Endothelial cell (in vitro differentiated cells): ENCODE measurements at places on chromosomes 4 and X. TPM values are rescaled to one million over a fixed set of nuclear protein-coding genes. Genes with fewer than 3 reads are reported as not detected.

DNA sequence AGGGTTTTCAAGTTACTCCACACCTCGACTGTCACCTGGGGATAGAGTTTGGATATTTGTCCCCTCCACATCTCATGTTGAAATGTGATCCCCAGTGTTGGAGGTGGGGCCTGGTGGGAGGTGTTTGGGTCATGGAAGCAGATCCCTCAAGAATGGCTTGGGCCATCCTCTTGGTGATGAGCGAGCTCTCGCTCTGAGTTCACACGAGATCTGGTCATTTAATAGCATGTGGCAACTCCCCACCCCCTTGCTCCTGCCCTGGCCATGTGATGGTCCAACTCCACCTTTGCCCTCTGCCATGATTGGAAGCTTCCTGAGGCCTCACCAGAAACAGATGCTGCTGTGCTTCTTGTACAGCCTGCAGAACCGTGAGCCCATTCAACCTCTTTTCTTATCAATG lies 8.3 kb downstream of the CTAG1A start:
- no peaks in the 10 kb centered on the region for H3K36me3 ChIP-seq
- no peak overlapping the region for H3K4me3 ChIP-seq
- H3K4me1 ChIP-seq = no peaks in the 10 kb centered on the region
- H3K27me3 ChIP-seq = peaks cover 1% of the 10 kb centered on the region
- DNase-seq = no peak

- H3K4me1 ChIP-seq = no peaks in the 10 kb centered on the region
- H3K4me3 ChIP-seq = no peak overlapping the region
- DNase-seq = no peak
- no peak overlapping the region for H3K27ac ChIP-seq
Measured at GRCh38 chrX:32269866-32270265, 941.5 kb downstream of the DMD start.

- no peaks in the 10 kb centered on the region for H3K36me3 ChIP-seq
- no peak for DNase-seq
- no peak overlapping the region for H3K4me3 ChIP-seq
- peaks cover 6% of the 10 kb centered on the region for H3K4me1 ChIP-seq
Measured at GRCh38 chrX:9352243-9352642, 112.6 kb upstream of the TBL1X start.

GRCh38 chrX:153527208-153527607 lies 9.8 kb downstream of the ATP2B3 start:
- no peaks in the 10 kb centered on the region for H3K4me1 ChIP-seq
- H3K36me3 ChIP-seq = no peaks in the 10 kb centered on the region
- DNase-seq = no peak
- no peak overlapping the region for H3K27ac ChIP-seq

GRCh38 chr4:123966990-123967769 lies 570.6 kb downstream of the SPRY1 start:
- no peaks in the 10 kb centered on the region for H3K4me1 ChIP-seq
- no peaks in the 10 kb centered on the region for H3K36me3 ChIP-seq
- no peak for DNase-seq
- H3K27me3 ChIP-seq = no peaks in the 10 kb centered on the region
- no peak overlapping the region for H3K27ac ChIP-seq

- H3K36me3 ChIP-seq = no peaks in the 10 kb centered on the region
- no peak overlapping the region for H3K4me3 ChIP-seq
- H3K27me3 ChIP-seq = no peaks in the 10 kb centered on the region
Measured at GRCh38 chr4:100240008-100240407, 49.7 kb upstream of the DDIT4L start.

DNA sequence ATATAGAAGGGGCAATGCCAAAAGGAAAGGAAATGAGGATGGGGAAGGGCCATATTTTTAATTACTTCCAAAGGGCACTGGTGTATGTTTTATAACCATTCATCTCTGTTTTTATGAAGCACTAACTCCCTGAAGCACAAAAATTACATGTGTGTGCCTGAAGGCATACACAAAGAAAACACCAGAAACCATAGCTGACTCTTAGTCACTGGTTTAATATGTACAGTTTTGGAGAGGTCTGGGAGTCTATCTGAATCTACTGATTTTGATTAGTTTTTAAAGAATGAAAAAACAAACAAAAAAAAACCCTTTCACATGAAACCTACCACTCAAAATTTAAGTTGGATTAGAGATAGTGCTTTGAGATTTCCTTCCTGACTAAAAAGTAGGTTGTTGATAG lies 438.7 kb downstream of the RPA4 start:
- H3K27ac ChIP-seq = no peak overlapping the region
- no peak overlapping the region for H3K4me3 ChIP-seq
- no peaks in the 10 kb centered on the region for H3K36me3 ChIP-seq
- peaks cover 1% of the 10 kb centered on the region for H3K27me3 ChIP-seq

GRCh38 chrX:2416851-2417604 lies 83.7 kb downstream of the DHRSX start:
- H3K4me1 ChIP-seq = no peaks in the 10 kb centered on the region
- H3K36me3 ChIP-seq = peaks cover 7% of the 10 kb centered on the region
- no peak for DNase-seq
- H3K27ac ChIP-seq = no peak overlapping the region
- H3K4me3 ChIP-seq = no peak overlapping the region

GRCh38 chrX:105191878-105192277 lies 28.6 kb downstream of the TEX13A start:
- no peaks in the 10 kb centered on the region for H3K27me3 ChIP-seq
- DNase-seq = peak; percentile 4
- no peak overlapping the region for H3K4me3 ChIP-seq
- no peaks in the 10 kb centered on the region for H3K36me3 ChIP-seq

DNA sequence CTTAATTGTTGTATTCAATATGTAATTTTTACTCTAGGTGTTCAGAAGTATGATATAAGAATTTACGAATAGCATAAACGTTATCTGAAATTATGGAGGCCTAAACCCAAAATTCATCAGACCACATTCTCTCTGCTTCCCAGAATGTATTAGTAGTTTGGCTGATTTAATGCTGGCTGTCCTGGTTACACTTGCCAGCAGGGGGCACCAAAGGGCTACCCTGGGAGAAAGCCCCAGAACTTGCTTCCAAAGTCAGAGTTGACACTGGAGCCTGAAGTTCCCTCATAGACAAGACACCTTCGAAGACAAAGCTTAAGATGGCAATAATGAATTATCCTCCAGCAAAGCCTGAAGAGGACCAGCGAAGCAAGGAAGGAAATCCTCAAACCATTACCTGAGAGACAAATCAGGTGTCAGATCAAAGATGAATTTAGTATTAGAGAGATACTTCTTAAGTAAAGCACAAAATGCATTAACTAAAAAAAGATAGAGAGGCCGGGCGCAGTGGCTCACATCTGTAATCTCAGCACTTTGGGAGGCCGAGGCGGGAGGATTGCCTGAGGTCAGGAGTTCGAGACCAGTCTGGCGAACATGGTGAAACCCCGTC lies 11.3 kb upstream of the ANOS1 start:
- no peaks in the 10 kb centered on the region for H3K36me3 ChIP-seq
- no peak overlapping the region for H3K4me3 ChIP-seq
- H3K4me1 ChIP-seq = no peaks in the 10 kb centered on the region

GRCh38 chrX:27953171-27953570 lies 28.1 kb downstream of the DCAF8L1 start:
- no peak for DNase-seq
- H3K27ac ChIP-seq = no peak overlapping the region
- no peaks in the 10 kb centered on the region for H3K4me1 ChIP-seq
- no peaks in the 10 kb centered on the region for H3K27me3 ChIP-seq

IBSP gene
- not detected for total RNA-seq

FGD1 gene
- total RNA-seq = 15.6 TPM

JAKMIP1 gene
- total RNA-seq = not detected

TMEM156 gene
- not detected for total RNA-seq
